ENCODE measurements at places on chromosomes 12 and 14. TPM values are rescaled to one million over a fixed set of nuclear protein-coding genes. Genes with fewer than 3 reads are reported as not detected.

DNA sequence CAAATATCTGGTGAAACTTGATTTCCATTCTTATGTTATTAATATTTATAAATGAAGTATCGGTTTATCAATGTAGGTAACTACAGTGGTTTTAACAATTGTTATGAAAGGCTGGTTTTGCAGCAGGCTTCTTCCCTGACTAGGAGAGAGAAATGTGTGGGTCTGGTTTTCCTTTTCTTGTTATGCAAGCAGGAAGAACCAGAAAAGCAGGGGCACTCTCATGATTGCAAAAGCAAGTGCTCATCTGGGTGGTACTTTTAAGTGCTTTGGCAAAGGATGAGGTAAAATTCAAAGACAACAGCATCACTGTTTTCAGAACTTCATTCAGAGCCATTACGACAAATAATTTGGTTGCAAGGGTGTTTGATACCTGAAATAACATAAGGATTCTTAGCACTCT is 105.6 kb downstream of the PTPRO start:
- no peaks in the 10 kb centered on the region for H3K27me3 ChIP-seq
- H3K4me3 ChIP-seq = no peak overlapping the region
- no peak overlapping the region for H3K27ac ChIP-seq
- no peaks in the 10 kb centered on the region for H3K36me3 ChIP-seq

GRCh38 chr12:98939350-98939749 is 294.3 kb downstream of the APAF1 start:
- H3K4me3 ChIP-seq = no peak overlapping the region
- no peak for DNase-seq
- H3K4me1 ChIP-seq = no peaks in the 10 kb centered on the region
- no peaks in the 10 kb centered on the region for H3K27me3 ChIP-seq
- no peak overlapping the region for H3K27ac ChIP-seq

DNA sequence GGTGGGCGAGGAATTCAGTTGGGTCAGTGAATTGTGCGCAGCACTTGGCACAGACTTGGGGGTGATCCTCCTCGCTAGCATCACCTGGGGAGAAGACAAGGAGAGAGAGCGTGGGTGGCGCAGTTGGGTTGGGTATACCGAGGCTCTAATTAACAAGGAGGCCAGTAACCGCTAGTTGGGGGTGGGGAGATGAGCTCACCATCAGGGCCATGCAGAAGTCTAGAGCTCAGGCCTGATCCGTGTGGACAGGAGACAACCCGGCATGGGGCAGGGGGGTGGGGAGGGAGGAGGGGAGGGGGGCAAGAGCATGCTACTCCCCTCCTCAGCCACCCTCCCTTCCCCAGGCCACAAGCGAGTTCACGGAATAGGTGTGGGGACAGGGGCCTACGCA is 580 bp downstream of the SALL2 start:
- H3K36me3 ChIP-seq = no peaks in the 10 kb centered on the region
- DNase-seq = no peak
- no peaks in the 10 kb centered on the region for H3K27me3 ChIP-seq
- H3K27ac ChIP-seq = no peak overlapping the region
- H3K4me1 ChIP-seq = peaks cover 9% of the 10 kb centered on the region

- peaks cover 2% of the 10 kb centered on the region for H3K27me3 ChIP-seq
- no peak overlapping the region for H3K4me3 ChIP-seq
- no peak for DNase-seq
- H3K4me1 ChIP-seq = no peaks in the 10 kb centered on the region
Measured at GRCh38 chr12:5514016-5514415, 82.1 kb downstream of the NTF3 start.

Gene RTL1
- total RNA-seq = not detected

- H3K27ac ChIP-seq = no peak overlapping the region
- no peaks in the 10 kb centered on the region for H3K4me1 ChIP-seq
- DNase-seq = no peak
- H3K4me3 ChIP-seq = no peak overlapping the region
- no peaks in the 10 kb centered on the region for H3K36me3 ChIP-seq
- H3K27me3 ChIP-seq = no peaks in the 10 kb centered on the region
Measured at GRCh38 chr12:108724054-108724889, 7.0 kb downstream of the CORO1C start.

DNA sequence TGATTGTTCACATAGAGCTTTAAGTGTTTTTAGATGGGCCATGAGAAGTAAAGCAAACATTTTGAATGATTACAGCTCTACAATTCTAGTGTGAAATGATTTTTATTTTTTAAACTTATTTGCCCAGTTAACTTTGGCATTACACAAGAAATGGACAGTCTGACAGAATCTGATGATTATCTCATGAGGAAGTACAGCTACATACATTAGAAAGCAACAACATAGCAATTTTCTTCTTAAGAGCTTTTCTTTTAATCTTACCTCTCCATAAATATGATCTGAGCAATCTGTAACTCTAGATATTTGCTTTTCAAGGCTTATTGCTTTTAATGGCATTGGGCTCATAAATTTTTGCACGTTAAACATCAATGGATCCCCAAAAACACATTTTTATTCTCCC is 26.5 kb upstream of the PPP1R12A start:
- H3K27ac ChIP-seq = no peak overlapping the region
- DNase-seq = no peak
- H3K4me3 ChIP-seq = no peak overlapping the region
- H3K36me3 ChIP-seq = no peaks in the 10 kb centered on the region
- peaks cover 5% of the 10 kb centered on the region for H3K27me3 ChIP-seq

Gene SLC24A4
- total RNA-seq = 0.15 TPM

- H3K4me1 ChIP-seq = peaks cover 12% of the 10 kb centered on the region
- no peak overlapping the region for H3K4me3 ChIP-seq
- H3K27ac ChIP-seq = no peak overlapping the region
- H3K27me3 ChIP-seq = no peaks in the 10 kb centered on the region
- DNase-seq = no peak
Measured at GRCh38 chr12:11801643-11802042, 152.2 kb downstream of the ETV6 start.

Gene PLBD1
- 0.19 TPM for total RNA-seq

GRCh38 chr12:89348894-89349699 is 3.2 kb downstream of the DUSP6 start:
- no peaks in the 10 kb centered on the region for H3K36me3 ChIP-seq
- peaks cover 52% of the 10 kb centered on the region for H3K4me1 ChIP-seq
- DNase-seq = no peak
- H3K27ac ChIP-seq = no peak overlapping the region
- H3K27me3 ChIP-seq = no peaks in the 10 kb centered on the region

DNA sequence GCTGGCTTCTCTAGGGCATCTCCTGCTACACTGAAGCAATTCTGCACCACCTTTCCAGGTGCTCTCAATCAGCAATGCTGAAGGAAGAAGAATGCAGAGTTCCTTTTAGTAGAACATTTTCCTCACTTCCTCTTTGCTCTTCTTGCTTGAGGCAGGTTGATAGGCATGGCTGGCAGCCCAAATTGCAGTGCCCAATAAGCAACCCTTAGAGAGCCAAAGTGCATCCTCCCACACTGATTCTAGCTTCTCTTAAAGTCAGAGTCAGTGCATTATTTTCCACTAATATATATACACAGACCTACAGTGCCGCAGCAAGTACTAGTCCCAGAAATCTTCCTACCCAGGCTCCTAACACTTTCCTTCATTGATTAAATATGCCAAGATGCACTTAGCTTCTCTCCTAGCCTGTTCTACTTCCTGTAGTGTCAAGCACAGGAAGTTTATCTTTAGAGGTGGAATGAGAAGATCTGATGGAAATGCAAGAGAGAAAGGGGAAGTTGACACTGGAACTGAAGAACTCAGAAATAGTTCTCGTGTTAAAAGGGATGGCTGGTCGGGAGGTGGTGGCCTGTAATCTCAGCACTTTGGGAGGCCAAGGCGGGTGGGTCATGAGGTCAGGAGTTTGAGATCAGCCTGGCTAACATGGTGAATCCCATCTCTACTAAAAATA is 132.7 kb downstream of the SSPN start:
- no peaks in the 10 kb centered on the region for H3K27me3 ChIP-seq
- H3K27ac ChIP-seq = no peak overlapping the region

Gene KSR2
- total RNA-seq = 0.05 TPM

- H3K36me3 ChIP-seq = peaks cover 5% of the 10 kb centered on the region
- H3K4me1 ChIP-seq = peaks cover 50% of the 10 kb centered on the region
- H3K27ac ChIP-seq = peak overlapping the region; percentile 92
- H3K4me3 ChIP-seq = peak overlapping the region; percentile 82
- peak; percentile 75 for DNase-seq
Measured at GRCh38 chr12:53219956-53220693, 11.9 kb downstream of the RARG start.

GRCh38 chr14:103118018-103118662 is 5.1 kb upstream of the TNFAIP2 start:
- H3K36me3 ChIP-seq = no peaks in the 10 kb centered on the region
- H3K27me3 ChIP-seq = peaks cover 37% of the 10 kb centered on the region
- no peak overlapping the region for H3K4me3 ChIP-seq
- DNase-seq = no peak
- no peak overlapping the region for H3K27ac ChIP-seq

Gene ALG10
- total RNA-seq = 19.5 TPM

GRCh38 chr14:81384900-81385299 is 15.2 kb downstream of the STON2 start:
- H3K27ac ChIP-seq = no peak overlapping the region
- no peak for DNase-seq
- H3K36me3 ChIP-seq = no peaks in the 10 kb centered on the region
- no peaks in the 10 kb centered on the region for H3K27me3 ChIP-seq
- H3K4me1 ChIP-seq = no peaks in the 10 kb centered on the region
- no peak overlapping the region for H3K4me3 ChIP-seq

- no peaks in the 10 kb centered on the region for H3K36me3 ChIP-seq
- DNase-seq = no peak
- H3K27ac ChIP-seq = no peak overlapping the region
- no peaks in the 10 kb centered on the region for H3K4me1 ChIP-seq
- no peak overlapping the region for H3K4me3 ChIP-seq
Measured at GRCh38 chr12:34393821-34394150, 371.5 kb downstream of the ALG10 start.

- no peaks in the 10 kb centered on the region for H3K4me1 ChIP-seq
- no peak overlapping the region for H3K27ac ChIP-seq
- H3K27me3 ChIP-seq = peaks cover 31% of the 10 kb centered on the region
- DNase-seq = no peak
- no peak overlapping the region for H3K4me3 ChIP-seq
Measured at GRCh38 chr12:53808023-53808705, 56.4 kb upstream of the CISTR start.

GRCh38 chr14:101891471-101891870 is 72.9 kb upstream of the DYNC1H1 start:
- H3K36me3 ChIP-seq = peaks cover 87% of the 10 kb centered on the region
- no peak overlapping the region for H3K27ac ChIP-seq
- H3K27me3 ChIP-seq = no peaks in the 10 kb centered on the region

- no peak overlapping the region for H3K4me3 ChIP-seq
- no peak overlapping the region for H3K27ac ChIP-seq
- no peaks in the 10 kb centered on the region for H3K4me1 ChIP-seq
- DNase-seq = no peak
Measured at GRCh38 chr12:52423035-52423434, 11.1 kb downstream of the KRT75 start.

Gene RHNO1
- 25.7 TPM for total RNA-seq

DNA sequence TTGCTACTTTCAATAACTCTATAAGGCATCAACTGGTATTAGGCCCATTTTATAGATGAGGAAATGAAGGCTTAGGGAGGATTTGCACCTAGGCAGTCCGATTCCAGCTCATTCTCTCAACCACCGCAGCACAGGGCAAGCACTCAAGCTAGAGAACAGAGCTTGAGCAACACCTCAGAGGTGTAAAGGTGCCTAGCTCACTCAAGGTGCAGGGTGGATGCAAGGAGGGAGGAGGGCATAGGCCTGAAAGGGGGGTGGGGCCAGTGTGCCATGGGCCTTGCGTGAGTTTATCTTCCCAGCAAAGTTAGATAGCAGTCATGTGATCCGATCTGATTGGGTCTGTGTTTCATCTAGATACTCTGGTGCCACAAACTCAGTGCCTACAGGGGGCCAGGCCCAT is 10.2 kb upstream of the EMP1 start:
- H3K4me3 ChIP-seq = no peak overlapping the region
- DNase-seq = no peak
- H3K4me1 ChIP-seq = no peaks in the 10 kb centered on the region
- H3K27ac ChIP-seq = no peak overlapping the region
- no peaks in the 10 kb centered on the region for H3K27me3 ChIP-seq
- no peaks in the 10 kb centered on the region for H3K36me3 ChIP-seq

GRCh38 chr12:87274594-87275245 is 754.5 kb downstream of the C12orf50 start:
- H3K36me3 ChIP-seq = no peaks in the 10 kb centered on the region
- no peaks in the 10 kb centered on the region for H3K4me1 ChIP-seq
- no peak overlapping the region for H3K4me3 ChIP-seq
- no peaks in the 10 kb centered on the region for H3K27me3 ChIP-seq
- no peak for DNase-seq
- H3K27ac ChIP-seq = no peak overlapping the region

Gene C12orf50
- 0.15 TPM for total RNA-seq

Gene FAM181A
- total RNA-seq = not detected

Gene PLA2G1B
- total RNA-seq = 1.8 TPM
